Heart left ventricle (tissue), 16 donors: ENCODE measurements at places on chromosomes 3 and 15. TPM values are rescaled to one million over a fixed set of nuclear protein-coding genes. Genes with fewer than 3 reads are reported as not detected.

Gene EPHA3
- total RNA-seq = 3.5 TPM

Gene TICRR
- total RNA-seq = 0.05 TPM

Gene TMEM207
- total RNA-seq = not detected

Gene MAGEF1
- 36.4 TPM for total RNA-seq

Gene SPRED1
- 10.9 TPM for total RNA-seq

Gene WNT7A
- not detected for total RNA-seq
